ENCODE measurements at places on chromosomes 1 and 21.

DNA sequence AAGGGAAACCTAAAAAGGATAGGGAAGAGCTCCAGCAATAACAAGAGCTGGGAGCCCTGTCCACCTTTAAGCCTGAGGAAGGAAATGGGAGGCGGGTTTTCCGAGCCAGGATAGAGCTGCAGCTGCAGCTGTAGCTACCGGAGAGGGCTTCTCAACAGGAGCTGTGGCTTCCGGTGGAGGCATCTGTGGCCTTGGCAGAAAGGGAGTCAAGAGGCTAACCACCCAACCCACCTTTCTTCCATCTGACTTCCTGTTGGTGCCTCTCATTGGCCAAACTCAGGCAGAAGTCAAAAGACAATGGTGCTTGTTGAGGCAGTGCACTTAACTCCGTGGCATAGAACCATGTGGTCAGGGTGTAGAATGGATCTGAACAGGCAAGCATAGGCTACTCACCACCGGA, 313.1 kb upstream of the DAB1 start:
- DNase-seq = no peak

DNA sequence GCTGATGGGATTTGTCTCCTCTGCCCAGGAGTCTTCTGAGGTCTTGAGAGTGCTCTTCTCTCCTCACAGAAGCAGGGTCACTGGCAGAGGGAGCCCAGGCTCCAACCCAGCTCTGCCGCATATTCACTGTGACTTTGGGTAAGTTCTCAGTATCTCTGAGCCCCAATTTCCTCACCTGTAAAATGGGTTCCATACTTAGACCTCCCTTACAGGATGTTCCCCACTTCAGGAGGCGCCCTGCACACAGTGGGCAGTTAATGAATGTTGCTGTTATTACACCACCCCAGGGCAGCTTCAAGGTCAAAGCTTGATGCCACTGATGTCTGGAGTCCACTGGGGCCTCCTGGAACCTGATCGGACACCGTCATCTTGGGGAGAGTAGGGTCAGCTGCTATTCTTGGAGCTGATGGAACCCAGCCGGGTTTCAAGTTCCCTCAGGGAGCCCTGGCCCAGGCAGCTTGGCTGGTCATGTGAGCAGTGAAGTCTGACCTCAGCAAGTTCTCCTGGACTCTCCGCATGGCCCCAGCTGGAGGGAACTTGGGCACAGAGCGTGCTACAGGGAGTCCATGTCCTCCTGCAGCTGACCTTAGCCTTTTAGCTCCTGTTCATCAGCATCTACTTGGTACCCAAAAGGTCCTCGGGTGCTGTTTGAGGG, 21.8 kb downstream of the COA7 start:
- DNase-seq = no peak

GRCh38 chr1:165896277-165896676, 68.9 kb downstream of the UCK2 start:
- peak; percentile 68 for DNase-seq

- DNase-seq = no peak
These were observed 67.3 kb downstream of the URB2 start for GRCh38 chr1:229693129-229693900.

DNA sequence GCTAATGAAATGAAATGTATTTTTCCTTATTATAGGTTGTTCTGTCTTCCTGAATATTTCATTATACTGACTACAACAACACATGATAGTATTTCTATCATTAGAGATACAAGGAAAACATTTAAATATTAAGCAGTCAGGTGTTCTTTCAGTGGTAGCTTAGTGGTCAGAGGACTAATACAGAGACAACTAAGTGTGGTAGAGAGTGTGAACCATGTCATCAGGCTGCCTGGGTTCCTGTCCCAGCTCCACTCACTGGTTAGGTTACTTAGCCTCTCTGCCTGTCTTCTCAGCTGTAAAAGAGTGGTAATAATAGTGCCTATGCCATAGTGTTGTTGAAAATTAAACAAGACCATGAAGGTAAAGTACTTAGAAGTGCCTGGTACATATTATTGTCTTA, 3.9 kb downstream of the UAP1 start:
- no peak for DNase-seq

DNA sequence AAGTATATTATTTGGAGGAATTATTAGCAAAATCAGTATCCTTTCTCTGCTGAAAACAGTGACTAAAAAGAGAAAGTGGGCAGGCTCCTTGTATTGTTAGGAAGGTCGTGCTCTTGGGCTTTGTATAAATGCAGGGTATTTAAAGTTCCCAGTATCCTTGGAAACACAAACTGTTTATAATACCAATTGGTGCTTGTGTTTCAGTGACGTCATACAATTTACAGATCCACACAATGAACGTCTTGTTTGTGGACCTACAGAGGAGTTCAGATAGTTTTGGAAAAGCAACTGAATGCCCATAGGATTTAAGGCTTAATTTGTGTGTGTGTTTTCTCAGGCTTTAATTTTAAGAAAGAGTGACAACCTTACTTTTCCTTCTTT, 168.2 kb downstream of the RASAL2 start:
- no peak for DNase-seq

DNA sequence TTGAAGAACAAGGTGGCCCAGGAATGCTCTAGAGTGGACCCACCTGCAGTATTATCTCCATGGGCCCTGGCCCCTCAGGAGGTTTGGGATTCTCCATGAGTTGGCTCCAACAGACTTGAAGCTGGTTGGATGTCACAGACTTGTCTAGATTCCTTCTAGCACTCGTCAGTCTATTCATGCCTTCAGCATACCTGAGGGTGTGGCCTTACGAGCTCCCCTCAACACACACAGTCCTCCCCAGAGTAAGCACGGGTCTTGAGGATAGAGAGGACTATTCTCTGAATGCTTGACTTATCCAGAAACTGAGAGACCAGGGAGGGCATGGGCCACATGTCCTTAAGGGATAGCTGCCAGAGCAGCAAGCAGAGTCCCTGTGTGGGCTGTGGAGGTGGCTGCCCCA, 45.9 kb upstream of the COL6A1 start:
- DNase-seq = no peak

DNA sequence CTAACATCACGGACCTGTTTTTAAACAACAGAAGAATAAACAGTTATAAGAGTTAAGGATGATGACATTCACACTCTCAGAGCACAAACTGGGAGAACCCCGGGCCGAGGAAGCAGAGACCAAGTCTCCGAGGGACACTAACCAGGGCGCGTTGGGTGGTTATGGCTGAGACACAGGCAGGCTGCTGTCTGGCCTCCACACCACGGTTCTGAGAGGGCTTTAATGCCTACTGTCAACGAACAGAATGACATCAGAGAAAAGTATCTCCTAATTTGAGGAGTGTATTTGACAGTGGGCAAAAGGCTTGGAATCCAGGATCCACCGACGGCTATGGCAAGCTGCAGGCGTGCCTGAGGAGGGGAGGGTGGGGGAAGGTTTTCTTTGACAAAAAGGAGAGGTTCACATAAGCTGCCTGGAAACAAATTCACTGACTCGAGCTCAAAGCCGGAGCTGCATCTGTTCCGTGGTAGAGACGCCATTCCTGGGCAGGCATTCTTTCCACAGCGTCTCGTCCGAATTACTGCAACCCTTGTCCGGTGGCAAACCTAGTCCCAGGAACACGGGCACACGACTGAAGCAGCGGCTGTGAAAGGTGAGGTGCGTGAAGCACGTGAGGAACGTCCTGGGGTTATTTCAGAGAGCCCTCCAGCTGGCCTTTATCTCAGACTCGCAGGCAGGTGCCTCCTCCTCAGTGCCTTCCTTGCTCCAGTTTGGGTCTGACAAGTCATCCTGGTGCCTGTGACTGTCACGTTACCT, 9.4 kb downstream of the POFUT2 start:
- DNase-seq = no peak

DNA sequence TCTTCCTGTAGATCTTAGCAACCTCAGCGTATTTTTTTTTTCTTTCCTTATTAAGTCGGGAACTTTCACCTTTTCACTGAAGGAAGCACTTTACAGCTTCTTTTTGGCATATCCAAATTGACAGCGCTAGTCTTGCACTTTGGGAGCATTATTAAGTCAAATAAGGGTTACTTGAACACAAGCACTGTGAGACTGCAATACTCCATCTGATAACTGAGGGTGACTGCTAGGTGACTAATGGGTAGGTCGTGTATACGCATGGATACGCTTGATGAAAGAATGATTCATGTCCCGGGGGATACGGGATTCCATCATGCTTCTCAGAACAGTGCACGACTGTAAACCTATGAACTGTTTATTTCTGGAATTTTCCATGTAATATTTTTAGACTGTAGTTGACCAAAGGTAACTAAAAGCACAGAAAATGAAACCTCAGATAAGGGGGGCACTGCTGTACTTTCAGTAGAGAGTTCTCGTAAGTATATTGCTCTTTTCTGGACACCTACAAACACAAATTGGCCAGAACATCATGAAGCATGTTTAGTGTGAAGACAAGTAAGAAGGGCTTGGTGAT, 364.7 kb downstream of the SMYD3 start:
- DNase-seq = peak; percentile 93

- DNase-seq = no peak
These were observed 280.3 kb downstream of the FAM72C start for GRCh38 chr1:143691400-143691891.

GRCh38 chr1:170126696-170127095, 19.1 kb upstream of the NTMT2 start:
- peak; percentile 80 for DNase-seq
